ENCODE measurements at places on chromosomes 7 and 10.

DNA sequence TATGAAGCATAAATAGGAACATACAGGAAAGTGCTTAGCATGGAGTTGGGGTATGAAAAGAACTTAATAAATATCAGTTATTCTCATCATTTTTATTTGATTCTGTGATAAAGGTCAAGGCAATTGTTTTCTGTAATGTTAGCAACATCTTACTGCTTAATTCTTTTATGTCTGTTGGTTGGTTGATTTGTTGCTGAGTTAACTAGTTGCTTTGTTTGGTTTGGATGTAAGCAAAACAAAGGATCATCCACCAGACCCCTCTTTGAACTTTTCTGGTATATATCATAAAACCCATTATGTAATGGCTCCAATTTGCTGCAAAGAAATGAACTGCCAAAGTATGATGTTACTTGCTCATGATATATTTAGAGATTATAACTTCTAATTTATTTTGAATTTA lies 44.5 kb downstream of the CH25H start:
- no peak for DNase-seq

DNA sequence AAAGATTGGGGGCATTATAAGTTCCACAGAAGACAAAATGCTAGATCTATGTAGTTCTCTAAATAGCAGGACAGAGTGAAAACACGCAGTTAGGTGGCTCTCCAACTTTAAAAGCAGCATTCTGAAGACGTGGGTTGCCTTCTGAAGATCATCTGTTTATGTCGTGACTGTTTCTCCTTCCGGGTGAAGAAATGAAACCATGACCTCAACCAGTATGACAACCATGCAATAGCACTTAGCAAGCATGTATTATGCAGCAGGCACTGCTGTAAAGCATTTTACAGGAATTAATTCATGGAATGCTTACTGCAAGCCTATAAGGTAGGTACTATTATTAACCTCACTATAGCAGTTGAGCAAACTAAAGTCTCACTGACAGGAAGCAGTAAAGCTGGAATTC lies 125.2 kb downstream of the SLC25A13 start:
- DNase-seq: no peak

DNA sequence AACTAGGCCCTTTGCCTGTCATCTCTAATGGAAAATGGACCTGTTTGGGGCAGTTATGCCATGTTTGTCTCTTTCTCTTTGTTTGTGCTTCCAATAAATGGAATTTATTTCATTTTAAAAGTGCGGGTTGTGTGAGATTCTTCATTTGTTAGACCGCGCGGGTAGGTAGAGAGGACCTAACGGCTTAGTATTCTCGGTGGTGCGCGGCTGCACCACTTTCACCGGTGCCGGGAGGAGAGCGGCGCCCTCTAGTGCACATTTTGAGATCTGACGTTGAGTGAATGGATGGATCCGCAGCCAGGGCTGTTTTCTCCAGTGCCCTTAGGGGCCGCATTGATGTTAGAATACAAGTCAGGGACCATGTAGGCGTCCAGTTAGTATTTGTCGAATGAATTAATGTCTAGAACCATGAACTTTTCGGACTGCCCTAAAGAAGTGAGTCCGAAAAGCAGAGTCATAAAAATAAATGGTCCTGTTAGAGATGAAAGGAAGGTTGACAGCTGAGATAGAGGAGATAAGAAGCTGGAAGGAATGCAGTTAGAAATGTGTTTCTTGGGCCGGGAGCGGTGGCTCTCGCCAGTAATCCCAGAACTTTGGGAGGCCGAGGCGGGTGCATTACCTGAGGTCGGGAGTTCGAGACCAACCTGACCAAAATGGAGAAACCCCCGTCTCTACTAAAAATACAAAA lies 29.3 kb upstream of the GIMAP8 start:
- DNase-seq: peak; percentile 76

- DNase-seq: no peak
Measured at GRCh38 chr10:6128087-6128486, 39.3 kb downstream of the RBM17 start.

DNA sequence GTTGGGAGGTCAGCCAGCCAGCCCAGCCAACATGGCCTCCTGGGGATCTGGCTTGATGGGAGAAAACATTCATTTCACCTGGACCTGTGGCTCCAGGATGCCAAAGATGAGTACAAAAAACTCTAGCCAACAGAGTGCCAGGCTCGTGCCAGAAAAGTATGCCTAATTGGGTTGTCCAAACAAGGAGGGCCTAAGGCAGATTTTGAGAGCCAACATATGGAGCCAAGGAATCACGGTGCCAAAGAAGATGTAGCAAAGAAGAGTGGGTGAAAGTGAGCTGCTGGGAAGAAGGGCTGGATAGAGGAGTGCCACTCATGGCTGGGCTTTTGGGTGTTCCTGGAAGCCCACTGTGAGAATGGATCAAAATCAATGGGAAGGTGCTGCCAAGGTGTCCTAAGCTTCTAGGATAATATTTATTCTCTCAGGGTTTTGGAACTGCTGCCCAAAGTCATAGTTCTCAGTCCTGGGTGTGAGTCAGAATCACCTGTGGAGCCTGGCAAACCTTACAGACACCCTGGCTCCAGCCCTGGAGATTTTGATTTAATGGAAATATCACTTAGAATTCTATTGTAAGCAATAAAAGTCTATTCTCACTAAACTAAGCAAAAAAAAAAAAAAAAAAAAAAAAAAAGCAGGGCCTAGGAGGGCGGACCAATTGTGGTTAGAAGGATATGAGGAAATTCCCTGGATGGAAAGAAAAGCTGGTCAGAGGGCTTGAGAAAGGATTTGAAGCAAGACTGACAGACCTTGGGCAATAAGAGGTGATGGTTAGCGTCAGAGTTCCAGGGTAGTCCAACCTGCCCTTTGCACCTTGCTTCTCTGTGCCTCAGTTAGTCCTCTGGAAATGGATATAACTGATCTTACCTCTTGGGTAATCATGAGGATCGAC lies 182.2 kb upstream of the PRR15 start:
- DNase-seq: no peak

DNA sequence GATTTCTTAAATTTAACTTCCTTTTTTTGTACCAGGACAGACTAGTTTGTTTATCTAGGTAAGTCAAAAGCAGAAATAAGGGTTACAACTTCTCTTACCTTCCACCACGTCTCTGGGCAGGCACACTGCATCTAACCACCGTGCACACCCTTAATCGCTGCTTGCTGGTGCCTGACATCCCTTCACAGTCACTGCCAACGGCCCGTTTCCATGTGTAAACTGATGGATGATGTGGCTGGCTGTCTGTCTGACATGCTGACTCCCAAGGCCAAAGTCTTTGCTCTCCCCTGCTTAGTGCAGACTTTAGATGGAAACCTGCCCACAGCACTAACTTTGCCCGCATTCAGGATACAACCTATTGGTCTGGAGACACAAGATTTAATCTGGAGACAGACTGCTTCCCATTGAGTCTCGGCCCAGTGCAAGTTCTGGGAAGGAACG lies 1.1 kb downstream of the TMEM273 start:
- DNase-seq: no peak

GRCh38 chr10:79984851-79985250 lies 35.9 kb upstream of the SFTPD start:
- DNase-seq: no peak

All from stimulated activated CD4-positive, alpha-beta T cell treated with anti-CD3 and anti-CD28 coated beads, Interleukin-1b, Interleukin-23, amount 100 ng/mL, for 1 hour (primary cell).